Thyroid gland (tissue), 4 donors: ENCODE measurements at places on chromosomes 1 and 21.

DNA sequence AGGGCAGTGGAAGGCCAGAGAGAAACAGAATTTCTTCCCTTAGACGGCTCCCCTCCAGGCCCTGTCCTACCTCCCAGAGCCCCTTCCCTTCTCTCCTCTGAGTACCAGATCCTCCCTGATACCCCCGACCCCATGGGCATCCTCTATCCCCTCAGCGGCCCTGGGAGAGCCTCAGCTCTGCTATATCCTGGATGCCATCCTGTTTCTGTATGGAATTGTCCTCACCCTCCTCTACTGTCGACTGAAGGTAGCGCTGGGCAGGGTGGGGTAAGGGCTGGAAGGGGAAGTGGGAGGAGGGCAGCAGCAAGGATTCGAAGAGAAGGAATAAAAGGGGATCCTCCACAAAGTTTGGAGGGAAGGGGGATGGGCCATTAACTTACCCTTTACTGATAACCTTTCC is 2.7 kb downstream of the FCER1G start:
- DNase-seq = no peak

DNA sequence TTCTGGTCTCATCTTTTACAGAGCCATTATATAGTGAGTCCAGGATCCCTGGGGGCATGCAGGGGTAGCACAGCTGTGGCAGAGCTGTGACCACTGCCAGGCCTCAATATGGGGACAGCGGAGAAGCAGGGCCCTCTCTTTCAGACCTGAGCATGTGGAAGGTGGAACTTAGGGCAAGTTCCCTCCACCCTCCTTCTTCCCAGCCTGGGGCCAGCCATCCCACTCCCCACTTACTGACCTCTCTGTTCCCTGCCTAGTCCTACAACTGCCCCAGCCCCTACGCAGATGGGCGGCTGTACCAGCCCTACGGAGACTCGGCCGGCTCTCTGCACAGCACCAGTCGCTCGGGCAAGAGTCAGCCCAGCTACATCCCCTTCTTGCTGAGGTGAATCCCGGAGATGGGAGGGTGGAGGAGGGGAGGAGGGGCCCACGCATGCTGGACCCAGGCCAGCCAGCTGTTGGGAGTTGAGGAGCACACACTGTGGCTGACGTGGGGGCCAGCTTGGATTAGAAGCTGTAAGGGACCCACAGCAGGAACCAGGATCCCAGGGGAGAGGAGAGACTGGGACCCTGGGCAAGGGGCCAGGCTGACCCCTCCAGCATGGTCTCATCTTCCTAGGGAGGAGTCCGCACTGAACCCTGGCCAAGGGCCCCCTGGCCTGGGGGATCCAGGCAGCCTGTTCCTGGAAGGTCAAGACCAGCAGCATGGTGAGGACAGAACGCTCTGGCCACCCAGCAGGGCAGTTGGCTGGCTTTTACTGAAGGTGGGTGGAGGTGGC is 10.7 kb downstream of the PSRC1 start:
- no peak for DNase-seq

- no peak for DNase-seq
These were observed 16.8 kb downstream of the C1orf116 start for GRCh38 chr1:207015791-207016190.

DNA sequence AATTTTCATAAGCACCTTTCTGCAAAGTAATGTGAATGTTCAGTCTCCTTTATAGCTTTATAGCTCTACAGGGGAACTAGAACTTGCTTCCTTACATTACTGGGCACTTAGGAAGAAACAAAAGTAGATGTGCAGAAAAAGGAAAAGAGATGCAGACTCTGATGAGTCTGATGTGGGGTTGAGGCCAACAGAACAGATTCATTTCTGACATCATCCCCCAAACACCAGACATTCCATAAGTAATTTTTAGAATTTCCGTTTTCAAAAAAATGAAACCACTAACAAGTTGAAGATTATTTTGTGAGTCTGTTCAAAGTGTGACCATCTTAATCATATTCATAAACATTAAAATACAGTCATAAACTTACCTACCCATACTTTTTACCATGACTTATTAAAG is 96.0 kb downstream of the NRIP1 start:
- DNase-seq = no peak

DNA sequence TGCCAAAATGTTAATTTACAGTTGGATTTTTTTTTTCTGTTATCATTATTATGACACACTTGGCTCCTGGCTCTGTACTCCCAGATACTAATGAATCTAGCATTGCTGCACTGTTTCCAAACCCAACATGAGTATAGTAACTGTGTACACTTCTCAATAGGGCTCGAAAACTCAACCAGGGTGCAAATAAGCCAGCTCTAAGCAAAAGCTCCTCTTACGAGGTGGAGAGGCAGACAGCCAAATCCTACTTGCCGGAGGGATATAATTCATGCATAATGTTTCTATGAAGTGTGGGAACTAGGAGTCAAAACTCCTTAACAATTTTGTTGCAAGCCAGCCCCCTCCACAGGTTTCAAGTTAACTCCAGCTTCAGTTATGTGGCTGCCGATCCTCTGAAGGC is 510.4 kb upstream of the ZP4 start:
- peak; percentile 9 for DNase-seq

GRCh38 chr1:40197656-40198055 is 36.5 kb downstream of the RLF start:
- no peak for DNase-seq

DNA sequence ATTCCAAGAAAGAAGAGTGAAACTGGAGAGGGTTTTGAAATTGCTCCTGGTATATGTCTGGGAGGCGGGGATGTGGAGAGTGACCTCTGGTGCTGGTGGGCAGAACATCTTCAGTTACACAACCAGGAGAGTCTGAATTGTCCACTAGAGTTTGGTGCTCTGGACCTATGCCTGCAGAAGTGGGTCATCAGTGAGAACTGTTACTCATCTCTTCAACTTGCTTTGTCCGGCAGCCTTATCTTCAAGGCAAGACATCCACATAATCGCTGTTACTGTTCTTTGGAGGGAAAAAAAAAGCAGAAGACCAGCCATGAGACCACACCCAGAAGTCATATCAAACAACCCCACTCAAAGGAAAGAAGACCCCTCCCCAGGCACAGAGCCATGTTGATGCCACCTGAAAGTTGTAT is 14.9 kb downstream of the SH2D1B start:
- DNase-seq = no peak

DNA sequence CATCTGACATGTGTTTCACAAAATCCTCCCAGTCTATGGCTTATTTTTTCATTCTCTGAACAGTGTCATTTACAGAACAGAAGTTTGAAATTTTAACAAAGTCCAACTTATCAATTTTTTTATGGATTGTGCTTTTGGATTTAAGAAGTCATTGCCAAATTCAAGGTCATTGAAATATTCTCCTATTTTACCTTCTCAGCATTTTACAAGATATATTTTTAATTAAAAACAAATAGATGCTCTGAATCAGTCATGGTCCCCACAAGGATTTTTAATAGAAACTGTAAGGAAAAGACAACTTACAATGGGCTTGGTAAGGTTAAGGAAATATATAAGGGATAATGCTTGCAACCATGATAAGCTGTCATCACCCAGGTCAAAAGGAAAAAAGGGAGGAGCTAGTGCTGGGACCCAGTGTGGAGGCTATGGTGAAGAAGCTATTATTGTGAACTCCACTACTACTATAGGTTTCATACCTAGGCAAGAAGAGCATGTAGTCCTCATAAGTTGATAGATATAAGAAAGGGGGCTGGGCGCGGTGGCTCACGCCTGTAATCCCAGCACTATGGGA is 144.5 kb upstream of the KCNJ15 start:
- no peak for DNase-seq

DNA sequence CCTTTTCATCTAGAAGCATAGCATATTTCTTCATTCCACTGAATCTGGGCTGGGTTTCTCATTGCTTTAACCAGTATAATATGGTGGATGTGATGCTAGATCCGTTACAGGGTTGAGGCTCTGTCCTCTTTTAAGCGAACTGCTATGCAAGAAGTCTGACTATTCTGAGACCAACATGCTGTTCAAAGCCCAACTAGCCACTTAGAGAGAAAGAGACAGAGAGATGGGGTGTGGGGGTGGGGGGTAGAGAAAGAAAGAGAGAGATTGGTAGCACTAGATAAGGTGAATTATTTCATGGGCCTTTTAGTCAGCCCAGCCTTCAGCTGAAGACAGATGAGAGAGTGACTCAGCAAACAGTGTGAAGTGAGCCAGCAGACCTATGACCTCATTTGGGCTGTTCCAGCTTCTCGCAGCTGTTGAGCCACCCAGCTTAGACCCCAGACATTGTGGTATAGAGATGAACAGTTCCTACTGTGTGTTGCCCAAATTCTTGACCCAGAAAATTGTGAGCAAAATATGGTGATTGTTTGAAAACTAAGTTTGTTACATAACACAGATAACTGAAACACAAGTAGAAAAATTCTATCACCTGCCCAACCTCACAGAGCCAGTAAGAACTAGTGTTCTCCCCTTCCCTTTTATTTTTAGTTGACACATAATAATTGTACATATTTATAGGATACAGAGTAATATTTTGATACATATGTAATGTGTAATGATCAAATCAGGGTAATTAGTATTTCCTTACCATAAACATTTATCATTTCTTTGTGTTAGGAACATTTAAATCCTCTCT is 40.7 kb upstream of the PRKACB start:
- DNase-seq = peak; percentile 58

- DNase-seq = no peak
These were observed 174.6 kb upstream of the KIAA0040 start for GRCh38 chr1:175367039-175367758.

- DNase-seq = no peak
These were observed 185.7 kb downstream of the FOXD2 start for GRCh38 chr1:47623557-47623940.

GRCh38 chr1:192579010-192579738 is 3.6 kb downstream of the RGS1 start:
- DNase-seq = no peak

GRCh38 chr1:209710093-209710492 is 5.4 kb downstream of the HSD11B1 start:
- no peak for DNase-seq

- peak; percentile 22 for DNase-seq
These were observed 30.3 kb upstream of the PEX10 start for GRCh38 chr1:2442661-2443060.

GRCh38 chr1:182397653-182398393 is 2.6 kb downstream of the TEDDM1 start:
- DNase-seq = peak; percentile 43

DNA sequence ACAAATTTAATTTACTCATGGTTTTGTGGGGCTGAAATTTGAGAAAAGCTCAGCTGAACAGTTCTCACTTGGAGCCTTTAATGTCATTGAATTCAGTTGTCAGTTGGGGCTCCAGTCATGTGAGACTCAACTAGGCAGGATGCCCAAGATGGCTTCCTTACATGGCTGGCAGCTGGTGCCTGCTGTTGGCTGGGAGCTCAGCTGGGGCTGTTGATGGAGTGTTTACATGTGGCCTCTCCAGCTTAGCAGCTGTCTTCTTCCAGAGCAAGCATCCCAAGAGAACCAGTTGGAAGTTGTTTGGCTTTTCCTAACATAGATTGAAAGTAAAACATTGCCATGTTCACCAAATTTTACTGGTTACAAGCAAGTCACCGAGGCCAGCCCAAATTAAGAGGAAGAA is 81.8 kb upstream of the KCNA3 start:
- DNase-seq = no peak

DNA sequence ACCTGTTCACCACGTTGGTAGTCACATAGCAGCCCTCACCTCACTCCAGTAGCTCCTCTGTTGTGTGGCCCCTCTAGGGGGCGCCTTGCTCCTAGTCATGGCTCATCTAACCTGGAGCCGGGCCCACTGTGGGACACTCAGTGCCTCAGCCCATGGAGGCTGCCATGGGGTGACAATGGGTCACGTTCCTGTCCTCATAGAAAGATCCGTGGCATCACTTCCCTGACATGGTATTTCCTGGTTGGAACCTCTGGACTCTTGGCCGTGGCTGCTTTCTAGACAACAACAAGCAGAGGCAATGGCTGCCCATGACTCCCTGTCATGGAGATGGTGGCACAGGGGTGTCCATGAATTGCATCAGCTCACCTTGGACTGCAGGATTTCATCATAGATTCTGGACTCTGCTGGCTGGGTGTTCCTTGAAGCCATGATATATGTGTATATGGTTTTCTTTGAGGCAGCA is 27.5 kb upstream of the SLAMF6 start:
- no peak for DNase-seq

DNA sequence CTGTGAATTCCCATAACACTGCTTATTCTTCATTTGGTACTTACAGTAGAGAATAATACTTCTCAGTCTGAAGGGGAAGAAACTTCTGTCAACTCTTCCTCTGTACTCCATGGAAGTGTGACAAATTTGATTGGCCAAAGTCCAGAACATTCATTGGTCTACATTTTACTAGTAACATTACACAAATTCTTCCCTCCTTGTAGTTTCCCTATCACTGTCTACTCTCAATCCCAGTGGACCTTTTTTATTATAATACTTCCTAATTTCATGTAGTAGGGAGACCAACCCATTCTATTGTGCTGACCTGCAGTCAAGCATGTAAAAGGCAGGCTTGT is 74.7 kb downstream of the ALG6 start:
- DNase-seq = no peak

DNA sequence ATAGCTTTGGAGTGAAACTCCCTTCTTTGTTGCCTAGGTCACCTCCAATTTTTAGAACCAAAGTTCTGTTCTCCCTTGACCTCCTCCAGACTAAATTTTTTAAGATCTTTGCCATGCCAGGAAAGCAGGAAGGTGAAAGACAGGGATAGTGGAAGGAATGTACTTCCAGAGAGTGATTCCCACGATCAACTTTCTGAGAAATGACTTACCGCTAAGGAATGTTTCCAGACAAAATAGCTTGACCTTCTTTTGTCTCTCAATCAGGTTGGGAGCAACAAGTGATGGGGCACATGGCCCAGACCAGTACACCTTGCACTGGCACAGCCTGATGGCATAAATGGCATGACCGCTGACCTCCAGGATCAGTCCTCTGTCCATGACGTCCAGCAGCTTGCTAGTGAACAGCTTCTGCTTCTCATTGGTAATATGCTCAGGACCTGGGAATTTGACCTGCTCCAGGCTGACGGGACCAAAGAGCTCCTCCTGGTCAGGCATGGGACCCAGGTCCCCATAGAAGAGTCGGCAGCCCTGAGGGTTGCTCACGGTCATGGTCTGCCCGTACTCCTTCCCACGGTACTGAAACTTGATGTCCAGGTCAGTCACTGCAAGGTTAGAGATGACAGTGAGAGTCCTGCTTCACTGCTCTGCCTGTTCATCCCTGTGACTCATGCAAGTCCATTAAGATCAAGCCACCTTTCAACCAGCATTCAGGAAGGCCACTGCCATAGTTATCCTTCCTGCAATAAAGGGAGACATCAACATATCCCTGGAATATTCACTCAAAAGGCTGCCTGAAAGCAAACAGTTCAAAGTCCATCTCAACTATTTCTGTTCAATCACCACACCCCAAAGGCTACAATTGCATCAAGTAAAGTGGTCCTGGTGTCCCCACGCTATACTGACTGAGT is 6.2 kb upstream of the C1orf74 start:
- no peak for DNase-seq

- DNase-seq = no peak
These were observed 2.8 kb downstream of the ARHGEF2 start for GRCh38 chr1:155975375-155976061.

- no peak for DNase-seq
These were observed 25.3 kb downstream of the NADK start for GRCh38 chr1:1752636-1753606.

- DNase-seq = no peak
These were observed 141.7 kb upstream of the EDN2 start for GRCh38 chr1:41626146-41626545.
